ENCODE measurements at places on chromosomes 7 and 10.

GRCh38 chr7:139246905-139247304 is 15.9 kb downstream of the UBN2 start:
- no peak for DNase-seq

GRCh38 chr10:119613741-119614140 is 17.0 kb upstream of the TIAL1 start:
- no peak for DNase-seq

GRCh38 chr7:146074195-146074765 is 42.3 kb upstream of the CNTNAP2 start:
- DNase-seq = no peak

DNA sequence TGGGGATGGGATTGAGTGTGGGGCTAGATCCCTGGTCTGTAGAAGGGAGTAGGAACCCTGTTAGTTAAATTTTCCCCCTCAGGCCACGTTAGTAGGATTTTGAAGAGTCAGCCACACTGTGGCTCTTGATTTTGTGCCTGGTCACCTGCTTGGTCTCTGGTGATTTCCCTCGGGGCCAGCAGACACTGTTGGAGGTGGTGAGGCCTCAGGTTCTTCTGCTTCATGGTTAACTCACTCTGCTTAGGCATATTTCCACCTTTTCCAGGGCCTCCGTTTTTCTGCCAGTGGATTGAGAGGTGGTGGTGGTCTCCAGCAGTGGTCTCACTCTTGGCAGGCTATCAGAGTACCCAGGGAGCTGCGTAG is 4.1 kb downstream of the TSPAN14 start:
- no peak for DNase-seq

DNA sequence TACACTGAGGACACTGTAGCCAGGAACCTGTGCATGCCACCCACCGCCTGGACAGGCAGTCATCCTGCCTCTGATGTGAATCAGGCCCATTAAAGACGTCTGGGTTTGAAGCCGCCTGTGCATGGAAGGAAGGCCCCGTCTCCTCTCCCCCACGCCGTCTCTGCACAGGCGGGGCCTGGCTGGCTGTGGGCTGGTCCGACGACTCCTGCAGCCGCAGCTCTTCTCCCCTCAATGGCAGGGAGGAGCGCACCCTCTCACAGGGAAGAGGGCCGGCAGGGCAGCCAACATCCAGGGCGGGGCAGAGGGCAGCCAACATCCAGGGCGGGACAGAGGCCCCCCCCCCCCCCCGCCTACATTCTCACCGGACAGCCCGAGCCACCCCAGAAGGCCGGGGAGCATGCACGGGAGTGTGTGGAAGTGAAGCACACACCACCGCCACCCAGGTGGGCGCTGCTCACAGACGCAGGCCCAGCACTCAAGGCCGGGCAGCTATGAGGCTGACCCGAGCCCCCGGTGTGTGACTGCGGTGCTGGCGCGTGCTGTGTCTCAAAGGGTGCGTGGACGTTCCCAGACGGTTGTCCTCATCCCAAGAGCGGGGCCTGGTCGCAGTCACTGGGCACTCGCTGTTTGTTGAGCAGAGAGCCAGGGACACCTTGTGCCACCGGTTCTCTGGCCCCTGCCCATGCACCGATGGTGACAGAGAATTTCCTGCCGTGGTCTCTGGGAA is 19.1 kb downstream of the DPYSL4 start:
- no peak for DNase-seq

GRCh38 chr10:55782181-55782580 is 578.9 kb downstream of the ZWINT start:
- DNase-seq = no peak

GRCh38 chr10:29372920-29373319 is 84.0 kb downstream of the LYZL1 start:
- DNase-seq = no peak

DNA sequence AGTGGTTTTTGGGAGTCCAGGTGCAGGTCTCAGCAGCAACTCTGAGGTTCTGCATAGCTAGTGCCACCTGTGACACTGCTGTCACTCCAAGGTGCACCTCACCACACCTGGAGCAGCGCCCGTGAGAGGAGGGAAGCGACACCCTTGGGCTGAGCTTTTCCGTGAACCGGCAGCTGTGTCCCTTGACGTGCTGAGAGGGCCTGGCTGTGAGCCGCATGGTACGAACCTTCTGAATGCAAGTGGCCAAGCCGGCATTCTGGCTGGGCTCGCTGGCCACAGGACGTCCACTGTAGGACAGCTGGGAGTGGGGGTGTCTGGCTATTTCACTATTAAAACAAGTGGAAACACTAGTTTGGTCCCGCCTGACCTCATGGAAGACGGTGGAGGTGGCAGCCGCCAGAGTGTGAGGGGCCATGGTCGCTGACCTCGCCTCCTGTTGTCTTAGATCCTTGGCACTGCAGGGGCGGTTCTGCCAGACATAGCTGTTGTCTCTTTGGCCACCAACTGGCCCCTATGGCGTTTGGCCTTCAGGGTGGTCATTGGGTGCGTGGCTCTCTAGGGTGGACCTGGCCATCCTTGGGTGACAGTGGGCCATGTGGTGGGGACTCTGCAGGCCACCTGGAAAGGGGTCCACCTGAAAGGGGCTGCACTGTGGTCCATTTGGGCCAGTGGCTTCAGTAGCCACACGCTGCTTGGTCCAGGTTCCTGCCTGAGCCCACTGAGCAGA is 12.9 kb downstream of the INPP5A start:
- DNase-seq = no peak

DNA sequence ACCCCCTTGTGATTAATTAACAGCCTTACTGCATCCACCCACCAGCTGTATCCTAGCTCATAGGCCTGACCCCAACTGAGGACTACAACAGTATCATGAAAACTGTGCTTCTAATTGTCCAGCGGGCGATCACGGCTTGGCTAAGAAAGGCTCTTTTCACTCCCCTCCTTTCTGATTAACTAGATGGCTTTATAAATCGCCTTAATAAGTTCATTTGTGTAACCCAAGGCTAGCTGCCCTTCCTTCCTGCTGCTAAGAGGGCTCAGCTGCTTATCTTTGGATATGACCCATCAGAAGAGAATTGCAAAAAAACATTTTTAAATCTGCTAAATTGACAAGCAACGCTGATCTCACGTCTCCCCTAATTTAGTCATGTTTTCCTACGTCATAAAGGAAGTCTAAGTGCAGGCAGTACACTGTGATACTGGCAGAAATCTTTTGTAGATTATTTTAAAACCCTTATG is 163.0 kb upstream of the LAMB4 start:
- DNase-seq = no peak

GRCh38 chr10:9868499-9868898 is 1149.2 kb upstream of the CELF2 start:
- no peak for DNase-seq

DNA sequence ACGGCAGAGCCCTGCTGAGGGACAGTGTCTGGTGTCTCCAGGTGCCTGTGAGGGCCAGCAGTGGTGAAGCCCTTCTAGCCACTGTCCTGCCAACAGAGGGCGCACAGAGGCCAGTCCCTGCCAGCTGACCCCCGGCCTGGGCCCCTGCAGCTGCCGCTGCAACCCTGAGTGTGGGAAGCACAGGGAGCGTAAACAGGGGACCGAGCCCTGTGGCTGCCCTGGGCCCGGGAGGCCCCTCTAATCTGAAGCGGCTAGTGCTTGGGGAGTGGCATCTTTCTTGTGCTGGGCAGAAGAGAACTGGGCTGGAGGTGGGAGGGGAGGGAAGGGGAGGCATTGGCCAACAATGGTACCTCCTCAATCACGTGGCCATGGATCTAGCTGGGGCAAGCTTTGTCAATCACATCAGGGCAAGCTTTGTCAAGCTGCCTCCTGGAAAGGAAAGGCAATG is 34.6 kb downstream of the TRIM8 start:
- no peak for DNase-seq

DNA sequence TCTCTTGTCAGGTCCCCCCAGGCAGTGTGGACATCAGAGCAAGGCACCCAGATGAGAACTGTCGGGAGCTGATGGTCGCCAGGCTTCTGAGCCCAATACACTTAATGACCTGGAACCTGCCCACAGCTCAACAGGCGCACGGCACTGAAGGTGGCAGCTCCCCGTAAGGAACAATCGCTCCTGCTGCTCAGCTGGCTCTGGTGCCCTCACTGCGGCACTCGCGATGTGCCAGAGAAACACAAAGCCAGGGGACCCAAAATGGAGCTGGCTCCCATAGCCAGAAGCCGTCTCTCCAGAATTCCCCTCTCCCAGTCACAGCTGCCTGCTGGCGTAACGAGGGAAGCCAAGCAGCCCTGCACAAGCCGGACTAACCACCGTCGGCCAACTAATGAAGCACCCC is 6.3 kb downstream of the CALN1 start:
- no peak for DNase-seq

DNA sequence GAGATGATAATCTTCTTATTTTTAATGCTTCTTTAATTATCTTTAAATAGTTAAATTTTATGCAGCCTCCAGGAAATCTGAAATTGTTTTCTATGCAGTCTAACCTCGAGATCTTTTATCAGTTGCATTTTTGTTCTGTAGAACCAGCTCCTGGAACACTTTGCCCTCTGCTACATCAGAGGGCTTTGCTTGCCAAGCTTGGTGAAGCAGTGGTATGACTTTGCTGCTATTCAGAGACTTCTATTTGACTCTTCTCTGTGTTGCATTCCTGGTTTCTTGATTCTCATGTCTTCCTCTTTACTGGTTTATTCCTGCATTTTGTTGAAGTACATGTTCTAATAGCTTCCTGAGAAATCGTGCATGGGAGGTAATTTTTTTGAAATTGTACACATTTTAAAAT is 163.7 kb upstream of the TMEM229A start:
- DNase-seq = no peak

DNA sequence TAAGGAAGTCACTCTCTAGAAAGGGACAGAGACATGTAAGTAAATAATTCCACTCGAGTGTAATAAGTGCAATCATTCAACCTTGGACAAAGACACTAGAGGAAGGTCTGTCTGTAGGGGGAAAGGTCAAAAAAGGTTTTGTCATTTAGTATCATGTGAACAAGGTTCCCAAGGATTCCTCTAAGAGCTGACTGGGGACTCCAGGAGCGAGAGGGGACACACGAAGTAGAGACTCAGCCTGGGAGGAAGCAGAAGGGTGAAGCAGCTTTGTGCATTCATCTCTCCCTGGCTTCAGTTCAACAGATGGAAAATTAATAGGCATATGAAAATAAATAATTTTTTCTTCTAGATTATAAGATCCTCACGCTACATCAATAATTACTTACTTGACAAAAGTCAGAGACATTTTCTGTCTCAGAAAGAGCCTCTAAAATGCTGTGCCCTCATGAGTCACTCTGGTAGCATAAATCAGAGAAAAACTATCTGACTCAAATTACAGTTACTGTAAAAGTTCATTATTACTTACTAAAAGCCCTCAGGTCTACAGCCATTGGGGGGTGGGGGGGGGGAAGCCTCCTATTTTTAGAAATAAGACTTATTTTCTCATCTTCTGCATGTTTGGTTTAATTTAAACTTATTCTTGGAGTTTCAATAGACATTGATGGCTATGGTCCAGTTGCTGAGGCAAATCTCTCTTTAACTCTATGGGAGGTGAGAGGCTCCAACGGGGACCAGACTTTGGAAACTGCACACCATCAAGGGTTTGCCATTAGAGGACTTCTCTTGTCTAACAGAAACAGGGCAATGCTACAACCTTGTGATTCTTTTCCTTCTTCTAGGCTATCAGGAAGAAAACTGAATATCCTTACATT is 275.1 kb upstream of the KLF14 start:
- DNase-seq = no peak

DNA sequence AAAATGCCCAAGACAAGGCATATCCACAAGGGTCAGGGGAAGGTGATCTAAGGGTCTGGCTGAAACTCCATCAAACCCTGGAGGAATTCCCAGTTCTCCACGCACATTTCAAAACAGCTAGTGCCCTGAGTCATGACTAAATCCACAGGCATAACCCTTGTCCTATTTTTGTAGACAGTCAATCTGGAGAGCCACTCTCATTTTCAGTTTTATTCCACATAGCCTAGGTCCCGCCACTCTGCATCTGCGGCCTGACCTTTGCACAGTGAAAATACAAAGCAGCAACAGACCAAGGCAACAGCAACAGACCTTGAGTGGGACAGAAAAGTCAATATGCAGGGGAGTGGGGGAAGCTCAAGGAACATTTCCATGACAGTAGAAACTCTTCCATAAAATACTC is 201.4 kb upstream of the NPVF start:
- no peak for DNase-seq

GRCh38 chr7:98913026-98913425 is 34.7 kb downstream of the TRRAP start:
- DNase-seq = no peak

DNA sequence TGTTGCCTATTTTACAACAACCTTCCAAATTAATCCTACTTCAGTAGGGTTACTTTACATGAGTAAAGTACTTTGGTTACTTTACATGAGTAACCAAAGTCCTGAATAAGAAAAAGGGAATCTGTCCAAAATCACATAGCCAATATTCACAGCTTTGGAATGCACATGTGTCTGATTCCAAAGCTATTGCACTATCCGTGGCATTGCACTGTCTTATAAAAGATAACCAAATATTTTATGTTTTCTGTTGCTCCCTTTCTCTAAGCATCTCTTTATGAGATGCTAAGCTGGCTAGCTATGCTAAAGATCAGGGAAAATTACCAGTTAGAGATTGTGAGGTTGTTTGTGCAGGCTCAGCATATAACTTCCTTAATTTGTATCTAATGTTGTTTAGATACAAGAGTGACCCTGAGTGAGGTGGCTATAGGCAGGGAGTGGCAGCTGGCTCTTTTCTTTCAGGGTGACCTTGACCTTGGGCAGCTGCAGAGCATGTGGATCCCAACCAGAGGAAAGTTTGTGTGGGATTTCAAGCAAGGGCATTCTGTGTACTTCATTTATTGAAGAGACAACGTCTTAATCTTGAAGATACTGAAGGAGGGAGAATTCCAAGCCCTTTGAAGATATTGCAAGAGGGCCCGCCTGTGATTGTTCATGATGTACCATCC is 366.1 kb upstream of the ANKRD30A start:
- DNase-seq = no peak

GRCh38 chr10:71812016-71812912 is 38.8 kb downstream of the PSAP start:
- peak; percentile 47 for DNase-seq

DNA sequence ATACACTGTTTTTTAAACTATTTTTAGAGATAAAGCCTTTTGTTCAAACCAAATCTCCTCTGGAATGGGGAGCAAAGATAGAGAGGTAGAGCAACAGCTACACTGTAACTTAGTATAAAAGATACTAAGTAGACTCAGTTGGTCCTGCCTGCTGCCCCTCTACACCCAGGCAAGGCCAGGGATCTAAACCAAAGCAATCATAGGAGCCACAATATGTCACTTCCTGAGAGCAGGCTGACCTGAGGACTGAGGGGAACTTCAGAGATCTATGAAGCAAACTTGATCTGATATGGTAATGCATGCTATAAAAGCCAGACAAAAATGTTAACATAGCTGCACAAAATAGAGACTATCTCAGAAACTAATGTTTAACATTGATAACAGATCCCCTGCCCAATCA is 7.0 kb upstream of the TRDMT1 start:
- no peak for DNase-seq

DNA sequence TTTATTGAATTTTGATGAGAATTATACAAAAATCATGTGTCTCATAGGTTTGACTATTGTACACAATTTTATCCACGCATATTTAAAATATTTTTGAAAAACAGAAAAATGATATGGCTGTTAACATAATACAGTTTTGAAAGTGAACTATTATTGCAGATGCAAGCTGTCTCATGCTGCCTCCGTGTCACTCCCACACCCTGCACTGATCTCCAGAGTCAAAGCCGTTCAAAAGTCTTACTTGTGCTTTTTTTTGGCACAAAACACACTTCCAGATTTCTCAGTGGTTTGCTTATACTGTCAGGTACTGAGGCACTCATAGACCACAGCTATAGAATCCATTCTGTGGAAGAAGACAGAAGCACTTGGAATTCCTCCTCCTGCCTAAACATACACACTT is 243.1 kb upstream of the ADARB2 start:
- DNase-seq = no peak

GRCh38 chr7:28853834-28854749 is 104.0 kb downstream of the TRIL start:
- peak; percentile 46 for DNase-seq
